ENCODE measurements at places on chromosomes 13 and 19.

DNA sequence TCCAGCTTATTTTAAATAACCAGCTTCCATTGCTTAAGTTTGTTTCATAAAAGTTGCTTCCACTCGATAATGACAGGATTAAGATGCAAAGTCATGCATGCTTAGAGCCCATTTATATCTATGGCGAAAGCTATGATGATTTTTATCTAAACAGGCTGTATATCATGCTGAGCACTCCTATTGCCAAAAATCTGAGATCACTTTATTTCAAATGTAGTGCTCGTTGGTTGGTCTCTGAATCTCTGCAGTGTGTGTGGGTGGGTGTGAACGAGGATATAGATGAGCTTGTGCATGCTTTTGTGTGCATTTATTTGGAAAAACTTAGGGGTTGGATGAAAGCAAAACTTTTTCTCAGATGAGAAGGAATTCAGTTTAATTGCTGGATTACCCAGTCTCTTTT is 27.0 kb upstream of the ARGLU1 start:
- DNase-seq = no peak

DNA sequence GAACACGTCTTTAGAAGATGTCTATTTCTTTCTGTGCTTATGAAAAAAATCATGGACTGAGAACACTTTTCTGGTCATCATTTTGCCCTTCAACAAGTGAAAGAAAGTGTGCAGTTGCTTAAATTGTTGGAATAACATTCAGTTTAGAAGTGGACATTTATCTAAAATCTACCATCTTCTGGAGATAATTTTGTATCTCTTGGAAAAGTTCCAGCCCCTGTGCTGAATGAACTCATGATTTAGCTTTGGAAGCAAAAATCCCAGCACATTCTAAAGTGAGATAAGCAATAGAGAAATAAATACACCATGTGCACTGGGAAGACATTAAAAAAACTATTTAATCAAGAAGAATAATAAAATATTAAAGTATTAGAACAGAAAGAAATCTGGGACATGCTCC is 1420.8 kb upstream of the SLC10A2 start:
- no peak for DNase-seq

GRCh38 chr13:109348519-109349258 is 437.7 kb downstream of the IRS2 start:
- no peak for DNase-seq

DNA sequence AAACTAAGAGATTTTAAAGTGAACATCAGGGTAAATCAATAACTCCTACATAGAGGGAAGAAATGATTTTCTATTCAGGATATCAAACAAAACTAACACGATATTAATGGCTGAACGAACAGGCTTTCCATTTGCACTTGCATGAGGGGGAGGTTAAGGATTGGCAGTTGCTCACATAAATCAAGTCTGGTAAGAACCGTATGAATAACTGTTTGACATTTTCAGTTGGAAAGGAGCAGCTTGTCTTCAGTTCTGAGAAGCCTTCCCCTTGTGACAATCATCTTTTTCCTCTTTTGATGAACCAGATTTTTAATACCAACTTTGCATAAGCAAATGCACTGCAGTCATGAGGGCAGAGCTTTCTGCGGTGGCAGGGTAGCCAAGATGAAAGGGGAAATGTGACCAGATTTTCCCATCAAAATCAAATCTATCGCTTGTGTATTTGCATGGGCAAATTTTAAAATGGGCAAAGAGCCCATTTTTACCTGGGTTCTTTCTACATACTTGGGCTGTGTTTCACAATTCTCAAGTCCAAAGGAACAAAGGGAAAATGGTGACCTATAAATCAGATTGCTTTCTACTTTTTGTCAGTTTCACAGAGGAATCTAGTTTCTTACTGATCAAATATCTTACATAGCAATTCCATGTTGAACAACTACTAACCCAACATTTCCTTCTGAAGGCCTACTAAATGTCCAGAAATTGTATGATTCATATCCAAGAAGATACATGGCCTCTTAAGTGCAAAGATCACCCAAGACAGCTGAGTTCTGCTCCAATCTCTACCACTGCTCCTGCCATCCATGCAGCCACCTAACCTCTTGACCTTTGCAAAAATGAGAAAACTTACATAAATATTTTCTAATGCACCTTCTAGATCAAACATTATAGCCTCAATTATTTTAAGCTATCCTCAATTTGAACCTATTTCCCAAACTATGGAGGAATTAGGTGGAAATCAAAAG is 249.6 kb downstream of the OXGR1 start:
- peak; percentile 85 for DNase-seq

- no peak for DNase-seq
Observed at GRCh38 chr19:56976300-56976699, 135.8 kb upstream of the PEG3 start.

GRCh38 chr13:24777171-24777570 is 13.2 kb downstream of the RNF17 start:
- DNase-seq = no peak

DNA sequence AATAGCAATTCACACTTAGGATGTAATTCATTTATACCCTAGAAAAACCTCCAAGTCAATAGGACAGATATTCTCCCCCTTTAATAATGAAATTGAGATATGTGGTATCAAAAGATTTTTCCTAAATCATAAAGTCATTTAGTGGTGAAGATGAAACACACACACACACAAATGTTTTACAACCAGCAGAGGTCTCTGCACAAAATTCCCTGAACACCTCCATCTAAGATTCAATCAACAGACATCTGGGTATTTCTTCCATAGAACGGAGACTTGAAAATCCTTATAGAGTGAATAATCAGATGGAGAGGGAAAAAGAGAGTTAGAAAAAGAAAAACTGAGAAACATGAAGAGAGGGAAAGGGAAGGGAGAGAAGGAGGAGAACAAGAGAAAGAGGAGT is 52.8 kb downstream of the MYCBP2 start:
- DNase-seq = no peak

GRCh38 chr19:51565583-51565982 is 5.5 kb upstream of the ZNF175 start:
- no peak for DNase-seq

- DNase-seq = no peak
Observed at GRCh38 chr19:45574526-45574925, 10.1 kb downstream of the OPA3 start.

- DNase-seq = no peak
Observed at GRCh38 chr13:40116008-40116407, 460.5 kb downstream of the COG6 start.

GRCh38 chr19:31337008-31337914 is 12.0 kb downstream of the TSHZ3 start:
- DNase-seq = no peak

GRCh38 chr19:13172346-13173138 is 22.3 kb downstream of the IER2 start:
- DNase-seq = no peak

GRCh38 chr19:4365791-4366665 is 22.7 kb downstream of the MPND start:
- DNase-seq = no peak

- DNase-seq = no peak
Observed at GRCh38 chr19:752652-753517, 2.0 kb downstream of the MISP start.

GRCh38 chr13:101289764-101290163 is 126.5 kb downstream of the NALCN start:
- no peak for DNase-seq
